ENCODE measurements at places on chromosomes 5 and 9.

GRCh38 chr9:123654218-123654993 lies 275.5 kb downstream of the DENND1A start:
- no peak for DNase-seq

DNA sequence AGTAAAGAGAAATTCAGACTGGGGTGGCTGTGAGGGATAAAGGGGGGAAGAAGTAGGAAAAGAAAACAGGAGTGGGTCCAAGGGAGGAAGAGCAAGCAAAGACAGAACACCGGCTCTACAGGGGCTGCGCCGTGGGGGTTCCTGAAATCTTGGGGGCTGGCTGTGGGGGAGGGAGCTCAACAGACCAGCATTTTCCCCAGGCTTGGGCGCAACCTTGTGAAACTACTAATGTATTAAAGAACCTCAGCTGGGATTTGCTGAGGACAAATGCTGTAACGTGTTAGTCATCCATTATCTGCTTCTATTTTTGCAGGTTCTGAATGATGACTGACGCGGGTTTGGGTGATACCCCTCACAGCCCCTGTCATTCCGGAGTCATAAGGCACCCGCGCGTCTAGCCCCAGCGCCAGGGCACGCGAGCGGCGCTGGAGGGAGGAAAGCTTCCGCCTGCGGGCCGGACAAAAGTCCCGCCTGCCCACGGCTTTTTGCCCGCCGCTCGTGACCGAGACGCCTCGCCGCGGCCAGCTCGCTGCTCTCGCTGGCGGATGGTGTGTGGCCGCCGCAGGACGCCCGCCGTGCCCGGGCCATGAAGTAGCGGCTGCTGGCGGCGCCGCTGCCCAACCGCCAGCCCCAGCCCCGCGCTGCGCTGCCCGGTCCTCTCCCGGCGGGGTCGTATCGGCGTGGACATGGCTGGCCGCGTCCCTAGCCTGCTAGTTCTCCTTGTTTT lies 110.6 kb downstream of the PAM start:
- no peak for DNase-seq

DNA sequence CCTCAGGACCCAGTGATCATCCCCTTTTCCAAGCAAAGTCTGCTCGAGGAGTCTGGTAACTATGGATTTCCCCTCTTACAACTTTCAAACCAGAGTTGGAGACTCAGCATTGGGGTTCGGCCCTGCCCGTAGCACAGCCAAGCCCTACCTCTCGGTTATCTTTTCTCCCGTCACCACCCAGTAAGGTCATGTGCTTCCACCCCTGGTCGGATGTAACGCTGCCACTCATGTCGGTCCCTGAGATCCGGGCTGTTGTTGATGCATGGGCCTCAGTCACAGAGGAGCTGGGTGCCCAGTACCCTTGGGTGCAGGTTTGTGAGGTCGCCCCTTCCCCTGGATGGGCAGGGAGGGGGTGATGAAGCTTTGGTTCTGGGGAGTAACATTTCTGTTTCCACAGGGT lies 1.2 kb downstream of the GALT start:
- DNase-seq, result no peak

- no peak for DNase-seq
These were observed 96.7 kb upstream of the GRHPR start for GRCh38 chr9:37325778-37326177.

DNA sequence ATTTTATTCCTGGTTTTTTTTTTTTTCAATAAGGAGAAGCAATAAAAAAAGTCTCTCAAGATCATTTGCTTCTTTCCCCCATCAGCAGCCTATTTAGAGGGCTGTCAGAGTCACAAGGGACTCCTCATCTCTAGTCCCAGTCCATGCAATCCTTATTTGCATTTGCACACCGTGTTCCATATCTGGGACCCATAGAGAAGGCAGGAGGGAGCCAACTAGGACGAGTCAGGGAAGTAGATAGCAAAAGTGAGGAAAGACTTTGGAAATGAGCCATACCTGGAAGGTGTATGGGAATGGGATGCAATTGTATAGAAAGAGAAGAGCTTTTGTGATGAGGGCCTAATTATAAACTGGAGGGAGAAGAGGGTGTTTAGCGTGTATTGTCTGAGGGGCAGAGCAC lies 160.0 kb downstream of the PIK3R1 start:
- no peak for DNase-seq

GRCh38 chr9:137485343-137486140 lies 26.4 kb upstream of the NSMF start:
- no peak for DNase-seq

DNA sequence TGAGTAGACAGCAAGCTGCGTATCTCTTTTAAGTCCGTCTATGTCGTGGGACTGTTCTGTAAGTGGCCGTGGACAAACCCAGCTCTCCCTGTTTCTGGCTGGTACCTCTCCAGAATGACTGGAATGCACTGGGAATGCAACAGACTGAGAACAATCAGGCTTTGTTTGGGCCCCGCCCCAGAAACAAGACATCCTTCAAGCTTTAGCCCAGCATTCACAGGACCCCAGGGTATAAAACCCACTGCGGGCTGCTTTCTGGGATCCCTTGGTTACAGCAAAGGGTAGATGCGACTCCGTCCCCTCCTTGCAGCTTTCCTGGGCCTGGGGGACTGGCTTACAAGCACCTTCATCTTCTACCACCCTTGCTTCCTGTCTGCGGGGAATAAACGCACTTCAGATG lies 45.6 kb upstream of the SPTLC1 start:
- DNase-seq, result no peak

GRCh38 chr5:84383816-84384603 lies 670 bp downstream of the EDIL3 start:
- DNase-seq, result no peak

DNA sequence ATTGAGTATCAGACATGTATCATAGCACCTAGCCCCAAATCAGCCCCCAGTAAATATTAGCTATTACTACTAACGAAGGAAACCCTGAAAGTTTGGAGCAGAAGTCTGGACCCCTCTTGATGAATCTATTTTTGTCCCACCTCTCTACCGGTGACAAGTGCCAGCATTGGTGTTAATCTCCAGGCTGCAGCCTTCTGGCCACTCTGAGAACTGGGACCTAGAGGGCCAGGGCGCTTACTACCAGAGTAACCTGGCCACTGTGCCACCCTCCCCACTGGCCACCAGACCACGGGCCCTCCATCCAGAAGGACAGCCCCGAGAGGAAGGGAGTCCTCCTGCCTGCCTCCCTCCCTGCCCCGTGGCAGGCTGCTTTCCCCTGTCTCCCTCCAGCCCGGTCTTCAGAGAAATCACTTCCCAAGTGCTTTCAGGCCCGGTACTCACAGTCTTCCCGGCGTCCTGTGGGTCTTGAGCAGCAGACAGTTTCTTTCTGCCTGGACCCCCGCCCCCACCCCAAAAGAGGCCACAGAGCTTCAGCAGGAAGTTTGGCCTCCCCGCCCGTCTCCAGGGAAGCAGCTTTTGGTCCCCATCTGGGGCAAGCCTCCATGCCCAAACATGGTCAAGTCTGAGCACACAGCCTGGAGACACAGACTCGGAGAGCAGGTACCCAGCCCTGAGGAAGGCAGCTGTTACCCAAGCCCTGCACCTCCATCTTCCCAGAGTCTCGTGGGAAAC lies at the start of gene KCNMB1:
Gene KCNMB1, minus strand, starts transcription at position 550 of the 732 bp plus-strand sequence. CDS start 3,920 bp downstream, outside the sequence.
- DNase-seq, result no peak

DNA sequence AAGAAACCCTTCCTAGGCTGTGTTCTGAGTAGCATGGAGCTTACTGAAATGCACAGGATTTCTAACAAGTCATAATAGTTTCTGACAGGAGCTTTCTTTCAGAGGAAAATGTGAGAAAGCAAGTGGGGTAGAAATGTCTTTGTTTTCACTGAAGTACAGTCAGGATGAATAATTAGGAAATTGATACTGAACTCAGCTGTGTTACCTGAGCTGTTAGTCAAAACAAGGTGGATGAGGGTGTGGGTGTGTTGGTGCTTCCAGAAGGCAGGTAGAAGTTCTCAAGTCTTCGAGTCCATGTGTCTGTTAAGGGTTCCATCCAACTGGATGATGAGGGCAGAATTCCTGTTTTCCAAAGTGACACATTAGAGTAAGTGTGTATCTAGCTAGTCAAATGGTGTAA lies 122.4 kb downstream of the BASP1 start:
- DNase-seq, result no peak

- no peak for DNase-seq
These were observed 132.7 kb upstream of the SLC12A2 start for GRCh38 chr5:127950707-127951391.

GRCh38 chr5:149837680-149838269 lies 106.8 kb downstream of the PDE6A start:
- no peak for DNase-seq

DNA sequence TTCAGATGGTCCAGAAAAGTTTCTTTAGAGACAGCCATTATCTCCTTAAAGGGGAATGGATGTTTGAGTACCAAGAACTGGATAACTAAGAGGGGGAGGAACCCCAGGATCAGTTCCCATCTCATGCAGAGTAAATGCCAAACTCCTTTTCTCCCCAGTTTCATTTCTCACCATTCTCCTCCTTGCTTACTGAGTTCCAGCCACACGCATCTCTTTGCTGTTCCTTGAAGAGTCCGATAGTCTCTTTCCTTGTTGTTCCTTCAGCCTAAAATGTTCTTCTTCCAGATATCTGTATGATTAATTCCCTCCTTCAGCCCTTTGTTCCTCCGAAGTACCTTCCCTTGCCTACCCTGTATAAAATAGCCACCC lies 30.0 kb downstream of the KDM4C start:
- DNase-seq, result no peak

DNA sequence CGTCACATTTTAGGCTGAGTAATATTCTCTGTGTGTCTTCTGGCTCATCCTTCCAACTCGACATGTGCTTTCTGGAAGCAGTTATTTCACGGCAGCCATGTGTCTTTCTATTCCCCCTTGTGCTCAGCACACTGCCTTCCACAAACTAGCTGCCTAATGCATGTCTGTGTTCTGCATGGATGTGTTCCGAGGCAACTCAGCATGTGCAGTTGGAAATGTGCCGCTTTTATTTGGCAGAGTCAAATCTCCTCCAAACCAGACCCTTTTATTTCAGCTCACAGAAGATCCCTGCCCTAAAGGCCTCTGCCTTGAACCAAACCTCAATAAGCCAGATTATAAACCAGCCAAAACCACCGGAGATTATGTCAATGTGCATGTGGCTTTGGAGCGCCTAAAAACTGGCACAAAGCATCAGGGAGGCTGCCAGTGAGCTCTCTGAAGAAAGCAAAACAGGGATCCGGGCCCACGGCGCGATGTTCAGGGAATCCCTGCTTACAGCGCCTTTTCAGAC lies 360.2 kb downstream of the DEPDC1B start:
- no peak for DNase-seq

DNA sequence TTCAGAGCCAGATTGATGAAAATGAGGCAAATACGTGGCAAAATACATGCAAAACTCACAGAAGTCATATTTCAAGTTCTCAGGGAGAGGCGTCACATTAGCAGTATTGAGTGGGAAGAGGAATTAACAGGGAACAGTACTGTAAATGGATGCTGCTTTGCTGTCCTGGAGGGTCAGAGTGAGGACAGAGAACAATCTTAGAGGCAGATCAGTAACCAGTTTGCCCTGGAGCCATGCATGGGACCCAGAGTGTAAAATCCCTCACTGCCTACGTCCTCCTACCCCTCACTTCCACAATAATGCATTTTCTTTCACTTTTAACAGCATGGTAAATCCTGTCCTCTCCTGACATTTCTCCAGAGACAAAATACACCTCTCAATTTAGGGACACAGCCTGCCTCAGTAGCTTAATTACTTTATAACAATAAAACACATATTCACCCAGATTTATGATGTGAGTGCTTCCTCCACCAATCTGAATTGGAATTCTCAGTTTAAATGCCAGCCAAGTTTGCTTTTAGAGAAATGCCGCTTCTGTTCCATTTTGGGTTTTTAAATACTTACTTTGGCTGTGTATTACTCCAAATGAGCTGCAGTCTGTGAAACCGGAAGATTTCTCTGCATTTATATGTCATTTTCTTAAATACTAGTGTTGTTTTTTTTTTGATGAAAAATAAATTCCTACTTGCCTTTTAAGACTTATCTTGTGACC lies 70.0 kb downstream of the LMNB1 start:
- DNase-seq, result no peak

- no peak for DNase-seq
These were observed 1993.4 kb downstream of the EFNA5 start for GRCh38 chr5:105677291-105677690.

- DNase-seq, result no peak
These were observed 28.3 kb upstream of the TGFBR1 start for GRCh38 chr9:99076483-99077171.

- DNase-seq, result no peak
These were observed 186.7 kb downstream of the MAT2B start for GRCh38 chr5:163692091-163692490.

DNA sequence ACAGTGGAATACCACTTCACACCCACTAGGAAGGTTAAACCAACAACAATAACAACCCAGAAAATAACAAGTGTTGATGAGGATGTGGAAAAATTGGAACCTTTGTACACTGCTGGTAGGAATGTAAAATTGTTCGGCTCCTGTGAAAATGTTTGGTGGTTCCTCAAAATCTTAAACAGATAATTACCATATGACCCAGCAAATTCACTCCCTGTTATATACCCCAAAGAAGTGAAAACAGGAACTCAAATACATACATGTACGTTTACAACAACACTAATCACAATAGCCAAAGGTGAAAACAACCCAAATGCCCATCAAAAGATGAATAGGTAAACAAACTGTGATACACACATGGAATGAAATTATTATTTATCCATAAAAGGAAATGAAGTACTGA lies 178.5 kb upstream of the PHYKPL start:
- no peak for DNase-seq

DNA sequence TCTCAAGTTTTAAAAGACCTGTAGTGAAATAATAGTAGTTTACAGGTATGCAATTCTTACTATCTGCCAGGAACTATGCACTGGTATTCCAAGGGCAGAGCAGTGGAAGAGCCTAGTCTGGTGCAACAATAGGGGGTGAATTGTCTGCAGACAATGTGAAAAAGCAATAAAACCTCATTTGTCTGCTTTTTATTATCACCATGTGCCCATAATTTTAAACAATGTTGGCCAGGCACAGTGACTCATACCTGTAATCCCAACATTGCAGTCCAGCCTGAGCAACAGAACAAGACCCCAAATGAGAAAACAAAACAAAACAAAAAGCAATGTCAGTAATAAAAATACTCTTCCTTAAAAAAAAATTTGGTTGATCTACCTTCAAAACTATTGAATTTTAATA lies 12.2 kb upstream of the SLC44A1 start:
- DNase-seq, result no peak

GRCh38 chr5:59446356-59446755 lies 447.2 kb downstream of the PDE4D start:
- no peak for DNase-seq

GRCh38 chr5:125868036-125868435 lies 555.2 kb upstream of the GRAMD2B start:
- no peak for DNase-seq

DNA sequence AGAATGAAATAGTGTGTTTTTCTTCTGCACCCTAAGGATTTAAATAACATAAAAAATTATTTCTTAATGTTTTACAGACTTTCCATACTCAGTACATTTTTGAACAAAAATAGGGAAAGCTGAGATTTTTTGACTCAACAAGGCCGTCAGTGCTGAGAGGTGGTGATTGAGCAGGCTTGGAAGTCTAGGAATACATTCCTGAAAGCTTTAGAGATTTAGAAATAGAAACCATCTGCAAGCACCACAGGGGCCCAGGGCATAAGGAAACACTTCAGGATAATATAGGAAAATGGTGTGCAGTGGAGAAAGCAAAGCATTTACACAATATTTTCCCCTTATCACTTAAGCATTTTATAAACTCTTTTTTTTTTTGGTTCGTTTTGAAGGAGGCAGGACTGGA lies 5.2 kb downstream of the BASP1 start:
- DNase-seq, result no peak

- DNase-seq, result no peak
These were observed 14.2 kb downstream of the AP3B1 start for GRCh38 chr5:78280261-78280660.
